ENCODE measurements at places on chromosomes 4 and X. TPM values are rescaled to one million over a fixed set of nuclear protein-coding genes. Genes with fewer than 3 reads are reported as not detected.

DNA sequence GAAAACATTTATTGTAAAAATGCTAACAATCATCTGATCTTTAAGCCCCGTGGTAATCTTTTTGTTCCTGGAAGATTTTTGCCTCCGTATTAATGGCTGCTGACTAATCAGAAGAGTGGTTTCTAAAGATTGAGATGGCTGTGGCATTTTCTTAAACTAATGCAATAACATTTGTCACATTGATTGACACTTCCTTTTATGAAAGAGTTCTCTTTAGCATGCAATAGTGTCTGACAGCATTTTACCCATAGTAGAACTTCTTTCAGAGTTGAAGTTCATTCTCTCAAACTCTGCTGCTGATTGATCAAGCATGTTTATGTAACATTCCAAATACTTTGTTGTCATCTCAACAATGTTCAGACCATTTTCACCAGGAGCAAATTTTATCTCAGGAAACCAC lies 26.8 kb upstream of the UGT2B4 start:
- no peak for DNase-seq

- no peak for DNase-seq
These were observed 180.7 kb downstream of the GASK1B start for GRCh38 chr4:157992038-157992705.

- peak; percentile 33 for DNase-seq
These were observed 38.8 kb upstream of the BEX4 start for GRCh38 chrX:103175944-103176753.

DNA sequence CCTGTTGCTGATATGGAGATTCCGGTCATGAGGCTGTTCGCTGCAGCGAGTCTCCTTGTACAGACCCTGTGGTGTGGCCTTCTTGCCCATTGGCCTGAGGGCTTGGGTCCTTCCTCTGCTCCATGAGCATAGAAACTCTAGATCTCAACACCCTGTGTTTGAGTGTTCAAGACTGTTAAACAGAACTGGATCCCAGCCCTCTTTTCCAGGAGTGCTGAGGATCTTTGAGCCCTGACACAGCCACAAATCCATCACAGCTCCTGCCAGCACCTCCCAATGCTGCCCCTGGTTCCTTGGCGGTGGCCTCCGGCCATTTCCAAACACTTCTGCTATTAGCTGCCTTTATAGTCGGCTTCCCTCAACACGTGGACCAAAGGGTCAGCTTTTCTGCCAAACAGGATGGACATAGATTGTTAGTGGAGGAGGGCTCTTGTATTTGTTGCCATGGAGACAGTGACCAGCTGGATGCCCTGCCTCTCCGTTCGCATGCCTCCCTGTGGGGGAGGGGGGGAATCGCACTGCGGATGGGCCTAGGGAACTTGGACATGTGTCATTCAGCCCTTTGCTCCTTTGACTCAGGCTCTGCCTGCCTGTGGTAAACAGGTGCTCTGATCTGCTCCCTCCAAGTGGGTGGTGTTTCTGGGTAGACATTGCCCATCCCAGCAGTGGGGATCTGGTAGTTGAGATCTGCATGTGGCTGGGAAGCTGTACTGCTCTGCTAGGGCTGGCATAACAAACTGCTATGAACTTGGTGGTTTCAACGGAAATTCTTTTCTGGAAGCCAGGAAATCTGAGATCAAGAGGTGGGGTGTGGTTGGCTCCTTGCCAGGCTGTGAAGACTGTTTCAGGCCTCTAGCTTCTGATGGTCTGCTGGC lies 6.9 kb upstream of the WDR1 start:
- peak; percentile 33 for DNase-seq

DNA sequence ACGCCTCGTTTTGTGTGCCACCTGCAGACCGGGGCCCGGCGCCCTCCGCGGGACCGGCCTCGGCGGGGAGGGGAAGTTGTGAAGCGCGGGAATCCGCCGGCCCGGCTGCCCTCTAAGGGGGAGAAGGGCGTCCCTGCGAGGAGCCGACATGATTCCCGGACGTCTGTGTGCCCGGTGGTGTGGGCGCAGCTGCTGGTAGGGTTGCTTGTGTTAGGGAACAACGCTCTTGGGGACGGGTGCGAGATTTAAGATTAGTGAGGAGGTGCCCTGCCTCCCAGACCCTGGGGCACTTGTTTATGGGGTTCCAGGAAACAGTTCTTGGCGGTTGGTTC lies 627 bp downstream of the CDKN2AIP start:
- DNase-seq = no peak

GRCh38 chr4:15718959-15719358 lies 16.1 kb downstream of the BST1 start:
- no peak for DNase-seq

DNA sequence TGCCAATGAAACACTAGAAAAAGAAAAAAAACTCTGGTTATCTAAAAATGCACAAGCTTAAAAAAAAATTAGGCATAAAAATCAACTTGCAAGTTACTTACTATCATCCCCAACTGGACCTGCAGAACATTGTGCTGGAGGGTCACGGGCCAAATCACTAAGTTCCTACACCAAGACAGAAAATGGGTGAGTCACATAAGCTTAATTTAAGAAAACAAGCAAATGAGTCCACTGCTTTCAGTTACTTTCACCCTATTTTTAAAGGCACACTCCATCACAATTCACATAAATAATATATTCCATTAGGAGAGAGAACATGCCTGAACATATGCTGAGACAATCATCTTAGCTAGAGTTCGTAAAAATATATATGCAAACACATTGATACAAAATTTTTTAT lies 17.7 kb downstream of the UBE2D3 start:
- DNase-seq = no peak

DNA sequence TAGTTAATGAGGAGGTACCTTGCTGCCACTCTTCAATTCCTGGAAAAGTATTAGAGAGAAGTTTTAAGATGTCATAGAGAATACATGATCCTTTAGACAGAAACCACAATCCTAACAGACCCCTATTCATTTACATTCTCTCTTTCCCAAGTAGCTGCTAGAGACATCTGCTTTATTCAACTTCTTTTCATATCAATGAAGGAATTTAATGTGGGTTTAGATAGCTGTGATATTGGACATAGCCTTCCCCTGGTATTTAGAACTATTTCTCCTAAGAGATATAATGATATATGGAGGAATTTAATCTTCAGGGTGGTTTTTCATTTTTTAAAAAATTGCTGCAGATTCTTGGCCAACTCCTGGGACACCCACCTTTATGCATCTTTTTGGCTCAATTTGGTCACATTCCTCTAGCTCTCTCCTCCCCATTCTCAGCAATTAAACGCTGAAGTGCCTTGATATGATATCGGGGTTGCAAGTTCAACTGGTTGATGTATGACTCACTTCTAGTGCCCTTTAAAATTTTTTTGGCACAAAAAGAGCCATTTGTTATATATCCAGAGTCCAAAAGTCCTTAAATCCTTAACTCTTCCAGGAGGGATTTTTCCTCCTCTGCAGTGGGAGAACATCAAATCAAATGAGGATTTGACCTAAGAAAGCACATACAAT lies 57.6 kb downstream of the DOCK11 start:
- DNase-seq = no peak

- no peak for DNase-seq
These were observed 150.1 kb downstream of the DHX15 start for GRCh38 chr4:24434241-24434640.

- no peak for DNase-seq
These were observed 39.7 kb downstream of the NUDT9 start for GRCh38 chr4:87462102-87462501.

The RAB9B gene
- 0.60 TPM for total RNA-seq

The FGFBP1 gene
- total RNA-seq = not detected

The CXCL1 gene
- total RNA-seq = not detected

The ZNF41 gene
- 8.8 TPM for total RNA-seq

All from activated naive CD8-positive, alpha-beta T cell treated with anti-CD3 and anti-CD28 coated beads for 36 hours (primary cell).